ENCODE measurements at places on chromosomes 7 and 10.

GRCh38 chr7:158957921-158958491, 101.6 kb downstream of the DYNC2I1 start:
- peak; percentile 41 for DNase-seq

GRCh38 chr7:37430640-37431039, 18.0 kb downstream of the ELMO1 start:
- no peak for DNase-seq

DNA sequence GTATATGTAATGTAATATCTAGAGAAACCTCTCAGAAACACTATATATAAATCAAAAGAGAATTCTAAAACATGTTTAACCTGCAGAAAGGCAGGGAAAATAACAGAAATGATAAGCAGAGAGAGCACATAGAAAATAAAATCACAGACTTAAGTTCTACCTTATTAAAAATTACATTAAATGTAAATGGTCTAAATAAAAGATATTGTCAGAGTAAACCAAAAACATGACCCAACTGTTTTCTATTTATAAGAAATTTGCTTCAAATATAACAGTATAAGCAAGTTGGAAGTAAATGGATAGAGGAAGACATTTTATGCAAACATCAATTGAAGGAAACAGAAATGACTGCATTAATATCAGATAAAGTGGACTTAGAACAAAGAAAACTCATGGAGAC, 43.4 kb downstream of the HECTD2 start:
- no peak for DNase-seq

GRCh38 chr10:101000915-101001658, 1.5 kb downstream of the LZTS2 start:
- DNase-seq: no peak

DNA sequence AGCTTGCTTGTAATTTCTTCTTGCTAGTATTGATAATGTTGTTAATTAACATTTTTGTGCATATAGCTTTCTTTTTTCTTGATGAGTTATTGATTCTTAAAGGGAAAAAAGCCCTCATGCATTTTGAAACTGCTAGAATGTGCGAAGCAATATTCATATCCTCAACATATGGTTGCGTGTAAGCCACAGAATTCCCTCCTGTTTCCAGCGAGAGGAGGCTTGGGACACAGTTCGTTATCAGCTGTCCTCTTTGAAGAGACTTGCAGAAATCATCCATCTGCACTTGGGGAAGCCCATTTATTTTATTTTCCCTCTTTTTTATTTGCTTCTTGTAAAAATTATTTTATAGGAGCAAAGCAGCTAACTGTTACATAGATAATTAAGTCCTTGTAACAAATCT, 398.0 kb downstream of the ADRA2A start:
- no peak for DNase-seq

GRCh38 chr10:9299966-9300365, 1245.5 kb downstream of the GATA3 start:
- no peak for DNase-seq

DNA sequence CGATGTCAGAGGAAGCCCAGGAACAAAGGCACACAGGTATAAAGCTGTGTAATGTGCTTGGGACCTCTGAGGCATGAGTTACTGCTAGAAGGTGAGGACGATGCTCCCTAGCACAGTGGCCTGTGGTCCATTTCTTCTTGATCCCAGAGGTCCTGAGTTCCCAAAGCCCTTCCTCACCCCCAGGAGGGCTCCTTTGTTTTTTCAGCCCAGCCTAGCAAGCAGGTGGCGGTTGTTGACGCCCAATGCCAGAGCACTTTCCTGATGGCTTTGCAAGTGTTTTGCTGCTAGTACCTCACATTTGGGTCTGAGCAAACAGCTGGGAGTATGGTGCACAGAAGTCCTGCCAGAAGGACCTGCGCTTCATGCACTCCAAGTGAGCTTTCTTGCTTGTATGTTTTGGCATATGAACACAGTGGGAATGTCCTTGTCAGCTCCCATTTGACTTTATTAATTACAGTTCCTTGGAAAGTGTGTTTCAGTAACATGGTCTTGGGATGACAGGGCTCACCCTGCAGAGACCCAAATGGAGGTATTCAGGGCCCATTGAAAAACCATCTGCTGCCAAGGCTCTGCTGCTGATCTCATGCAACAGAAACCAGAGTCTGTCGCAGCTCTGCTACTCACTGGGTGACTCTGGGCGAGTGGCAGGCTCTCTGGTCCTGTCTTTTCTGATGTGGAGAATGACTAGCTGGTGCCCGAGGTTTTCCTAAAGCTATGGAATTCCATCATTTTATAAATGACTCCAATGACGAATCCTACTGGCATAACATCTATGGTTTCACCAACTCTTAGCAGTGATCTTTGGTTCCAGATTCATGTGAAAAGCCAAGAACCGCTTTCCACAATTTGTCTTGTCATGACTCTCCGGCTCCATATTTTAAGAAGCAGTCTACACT, 134.9 kb downstream of the ARID5B start:
- DNase-seq: no peak

GRCh38 chr7:1114088-1114487, 26.2 kb downstream of the GPER1 start:
- DNase-seq: no peak

All from CD4-positive, alpha-beta memory T cell (primary cell).